Muscle of leg (tissue), 16 donors: ENCODE measurements at places on chromosomes 5 and 9. TPM values are rescaled to one million over a fixed set of nuclear protein-coding genes. Genes with fewer than 3 reads are reported as not detected.

The FKTN gene
- 21.1 TPM for polyA plus RNA-seq

The ASPN gene
- polyA plus RNA-seq, result 148 TPM

The PCDHGA8 gene
- polyA plus RNA-seq, result 0.68 TPM

- no peak for DNase-seq
Observed at GRCh38 chr9:123319541-123320339, 36.3 kb upstream of the CRB2 start.

GRCh38 chr9:109401169-109401989 lies 80.5 kb upstream of the EPB41L4B start:
- DNase-seq, result peak; percentile 15

DNA sequence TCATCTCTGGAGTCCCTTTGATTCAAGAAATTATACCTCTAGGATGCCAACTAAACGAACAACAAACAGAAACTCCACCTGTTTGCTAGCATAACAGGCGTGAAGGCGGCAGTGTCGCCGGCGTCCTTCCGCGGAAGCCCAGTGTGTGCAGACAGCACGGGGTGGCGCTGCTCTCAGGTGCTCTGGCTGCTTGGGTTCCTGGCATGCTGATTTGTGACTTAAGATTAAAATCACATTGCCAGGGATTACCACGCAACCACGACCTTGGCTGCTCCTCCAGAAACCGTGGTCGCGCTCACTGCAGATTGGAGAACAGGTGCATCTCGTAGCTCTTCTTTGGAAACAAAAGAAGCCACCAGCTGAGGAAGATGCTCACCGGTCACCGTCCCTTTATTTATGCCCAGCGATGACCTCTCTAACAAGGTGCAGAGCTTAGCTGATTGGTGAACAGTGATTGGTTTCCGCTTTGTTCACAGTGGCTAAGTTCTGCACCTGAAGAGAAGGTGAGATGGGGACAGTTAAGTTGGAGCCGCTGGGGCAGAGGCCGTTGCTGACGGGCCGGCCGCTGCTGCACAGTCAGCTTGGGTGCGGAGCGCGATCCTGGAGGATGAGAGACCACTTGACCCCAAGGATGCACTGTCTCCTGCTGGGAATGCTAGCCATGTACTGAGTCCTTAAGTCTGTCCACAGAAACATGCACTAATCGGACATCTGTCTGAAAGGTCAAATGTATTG lies 232.3 kb downstream of the FANCC start:
- DNase-seq, result no peak

GRCh38 chr5:145776886-145777285 lies 58.3 kb downstream of the PRELID2 start:
- peak; percentile 31 for DNase-seq

DNA sequence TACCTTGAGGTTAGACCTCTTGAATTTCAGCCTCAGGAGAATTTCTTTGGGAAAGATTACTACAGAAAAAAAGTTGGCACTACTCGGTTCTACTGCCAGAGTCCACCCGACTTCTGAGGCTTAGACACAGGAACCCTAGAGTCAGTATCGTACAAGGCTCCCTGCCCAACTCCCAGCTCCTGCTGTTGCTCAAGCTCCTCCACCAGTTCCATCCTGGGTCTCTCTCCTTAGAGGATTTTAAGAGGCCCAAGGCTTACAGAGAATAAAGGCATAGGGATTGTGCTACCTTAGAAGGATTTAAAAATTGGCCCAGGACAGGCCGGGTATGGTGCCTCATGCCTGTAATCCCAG lies 29.0 kb upstream of the SSBP2 start:
- DNase-seq, result no peak

DNA sequence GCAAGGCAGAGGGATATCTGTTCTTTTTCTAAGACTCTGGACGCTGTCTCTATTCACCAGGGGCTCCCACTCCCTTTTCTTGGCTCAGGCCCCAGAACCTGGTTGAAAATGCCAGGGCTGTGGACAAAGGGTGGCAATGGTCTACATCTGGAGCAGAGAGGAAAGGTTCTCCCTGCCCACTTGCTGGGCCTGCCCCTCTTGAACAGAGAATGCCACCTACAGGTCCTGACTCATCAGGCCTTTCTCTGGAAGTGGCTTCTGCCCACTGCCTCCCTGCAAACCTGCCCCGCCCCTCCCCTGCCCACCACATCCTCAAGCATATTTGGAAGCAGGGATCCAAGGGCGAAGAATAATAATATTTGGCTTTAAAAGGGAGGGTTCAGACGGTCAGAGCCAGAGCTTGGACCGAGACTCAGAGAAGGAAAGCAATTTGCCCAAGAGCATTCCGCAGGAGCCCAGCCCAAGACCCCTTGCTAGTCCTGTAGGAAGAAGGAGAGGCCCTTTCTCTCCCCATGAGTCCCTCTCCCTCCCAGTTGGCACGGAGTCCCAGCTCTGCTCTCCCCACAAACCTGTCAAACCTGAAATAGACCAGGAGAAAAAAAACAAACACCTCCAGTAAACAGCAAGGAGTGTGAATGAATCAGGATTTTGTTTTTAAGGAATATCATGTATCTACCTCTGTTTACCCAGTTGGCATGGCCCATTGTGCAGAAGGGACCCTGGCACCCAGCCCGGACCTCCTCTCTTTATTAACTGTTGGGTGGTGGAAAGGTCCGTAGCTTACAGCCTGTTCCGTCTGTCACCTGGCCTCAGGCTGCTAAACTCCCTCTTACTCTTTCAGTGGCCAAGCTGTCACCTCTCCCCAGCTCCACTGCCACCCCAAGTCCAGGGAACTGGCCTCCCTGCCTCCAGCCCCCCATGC lies 37.7 kb upstream of the STXBP1 start:
- DNase-seq, result no peak

DNA sequence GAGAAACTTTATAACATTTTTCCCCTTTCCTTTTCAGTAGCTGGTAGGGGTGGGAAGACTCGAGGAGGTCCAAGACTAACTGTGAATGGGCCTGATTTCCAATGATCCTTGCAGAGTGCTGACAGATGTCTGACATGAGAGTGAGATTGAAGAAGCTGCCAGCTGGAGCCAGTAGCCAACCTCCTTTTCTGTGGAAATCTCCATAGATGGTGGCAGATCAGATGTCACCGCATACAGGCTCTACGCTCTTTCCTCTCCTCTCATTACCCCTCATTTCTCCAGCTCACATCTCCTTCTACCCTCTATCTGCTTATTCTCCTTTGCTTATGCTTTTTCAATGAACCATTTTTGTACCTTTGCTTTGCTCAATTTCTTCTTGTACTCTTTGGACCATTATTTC lies 395.2 kb upstream of the TNC start:
- DNase-seq, result no peak

DNA sequence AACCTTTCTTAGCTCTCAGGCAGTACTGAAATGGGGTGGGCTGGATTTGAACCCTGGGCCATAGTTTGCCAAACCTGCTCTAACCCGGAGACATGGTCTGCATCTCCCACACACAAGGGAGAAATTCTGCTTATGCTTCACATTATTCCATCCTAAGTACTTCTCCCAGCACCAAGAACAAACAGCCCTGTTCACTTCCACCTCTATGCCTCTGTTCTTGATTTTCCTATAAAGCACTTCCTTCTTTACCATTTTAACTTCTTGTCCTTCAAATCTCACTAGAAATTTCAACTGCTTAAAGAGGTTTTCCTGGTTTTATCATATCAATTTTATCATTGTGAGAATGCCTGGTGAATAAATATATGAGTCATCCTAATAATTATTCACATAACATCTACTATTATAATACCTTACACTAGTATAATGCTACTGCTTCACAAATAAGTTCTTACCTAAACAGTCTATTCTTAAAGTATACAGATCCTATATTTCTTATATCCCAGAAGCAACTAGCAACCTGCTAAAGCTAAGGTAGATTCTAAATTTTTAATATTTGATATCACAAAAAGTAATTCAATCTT lies 12.7 kb downstream of the FEM1C start:
- no peak for DNase-seq

- DNase-seq, result peak; percentile 69
Observed at GRCh38 chr5:151174612-151175101, 17.1 kb upstream of the ANXA6 start.

DNA sequence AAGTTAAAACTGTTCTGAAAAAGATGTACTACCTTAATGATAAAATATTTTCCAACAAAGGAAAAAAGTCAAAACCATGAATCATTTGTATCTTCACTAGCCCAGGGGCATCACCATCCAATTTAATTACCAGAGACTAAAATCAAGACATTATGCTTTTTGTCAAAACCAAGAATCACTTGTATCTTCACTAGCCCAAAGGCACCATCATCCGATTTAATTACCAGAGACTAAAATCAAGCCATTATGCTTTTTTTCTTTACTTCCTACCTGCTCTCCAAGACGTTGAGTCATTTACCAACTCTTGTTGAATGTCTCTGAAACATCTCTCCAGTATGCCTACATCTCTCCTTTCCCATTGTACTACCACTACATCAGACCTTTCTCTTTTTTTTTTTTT lies 37.9 kb downstream of the FBXO38 start:
- DNase-seq, result no peak

DNA sequence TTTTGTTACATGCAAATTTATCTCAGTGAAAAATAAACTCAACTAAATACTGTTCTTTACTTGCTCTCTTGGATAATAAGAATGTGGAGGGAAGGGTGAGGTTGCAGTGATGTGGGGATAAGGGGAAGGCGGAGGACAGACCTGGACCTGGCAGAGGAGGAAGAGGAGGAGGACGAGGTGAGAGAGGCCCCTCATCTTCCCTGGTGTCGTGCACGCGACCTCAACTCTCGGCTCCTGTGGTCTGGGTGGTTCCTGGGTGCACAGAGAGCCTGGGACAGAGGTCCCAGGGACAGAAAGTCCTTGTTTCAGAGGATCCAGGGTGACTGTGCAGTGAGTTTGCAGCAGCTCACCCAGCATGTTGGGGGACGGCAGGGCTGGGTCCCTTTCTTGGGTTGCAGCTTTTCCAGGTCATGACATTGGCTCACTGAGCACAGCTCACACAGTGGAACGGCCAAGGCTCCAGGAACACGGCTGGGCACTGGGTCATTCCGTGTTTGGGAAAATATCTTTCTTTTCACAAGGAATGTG lies 37.7 kb upstream of the LPCAT1 start:
- DNase-seq, result no peak

- peak; percentile 35 for DNase-seq
Observed at GRCh38 chr9:114930056-114930812, at the start of gene TNFSF8. TNFSF8 (minus strand) TSS chr9:114930591; CDS start chr9:114930303, 288 bp downstream.

DNA sequence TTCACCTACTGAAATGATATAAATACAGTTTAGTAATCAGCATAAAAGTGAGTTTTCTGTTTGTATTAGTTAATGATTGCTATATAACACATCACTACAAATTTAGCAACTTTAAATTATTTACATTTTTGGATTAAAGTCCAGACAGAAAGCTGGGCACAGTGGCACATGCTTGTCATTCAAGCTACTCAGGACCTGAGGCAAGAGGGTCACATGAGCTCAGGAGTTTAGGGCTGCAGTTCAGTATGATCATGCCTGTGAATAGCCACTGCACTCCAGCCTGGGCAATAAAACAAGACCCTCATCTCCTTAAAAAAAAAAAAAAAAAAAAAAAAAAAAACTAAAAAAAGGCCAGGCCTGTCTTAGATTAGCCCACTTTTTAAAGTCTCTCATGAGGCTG lies 273.6 kb upstream of the CTNND2 start:
- DNase-seq, result no peak

- no peak for DNase-seq
Observed at GRCh38 chr5:91245074-91245452, 138.1 kb downstream of the ARRDC3 start.

DNA sequence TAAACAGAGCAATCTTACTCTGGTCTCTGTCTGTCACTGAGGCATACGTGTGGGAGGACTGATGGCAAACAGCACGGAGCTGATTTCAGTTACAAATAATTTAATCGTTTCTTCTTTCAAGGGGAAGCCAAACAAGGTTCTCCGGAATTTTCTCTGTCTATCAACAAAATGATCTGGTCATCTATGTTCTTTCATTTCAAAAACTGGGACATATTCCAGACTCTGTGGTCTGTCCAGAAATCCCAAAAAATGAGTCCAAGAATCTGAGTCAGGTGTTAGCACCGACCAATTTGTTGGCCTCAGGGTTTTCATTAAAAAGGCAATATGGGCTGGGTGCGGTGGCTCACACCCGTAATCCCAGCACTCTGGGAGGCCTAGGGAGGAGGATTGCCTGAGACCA lies 69.9 kb upstream of the ZNF608 start:
- DNase-seq, result no peak

DNA sequence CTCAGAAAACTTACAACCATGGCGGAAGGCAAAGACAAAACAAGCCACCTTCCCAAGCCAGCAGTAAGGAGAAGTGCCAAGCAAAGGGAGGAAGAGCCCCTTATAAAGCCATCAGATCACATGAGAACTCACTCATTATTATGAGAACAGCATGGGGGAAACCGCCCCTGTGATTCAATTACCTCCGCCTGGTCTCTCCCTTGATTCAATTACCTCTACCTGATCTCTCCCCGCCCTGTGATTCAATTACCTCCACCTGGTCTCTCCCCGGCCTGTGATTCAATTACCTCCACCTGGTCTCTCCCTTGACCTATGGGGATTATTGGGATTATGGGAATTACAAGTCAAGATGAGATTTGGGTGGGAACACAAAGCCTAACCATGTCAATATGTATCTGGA lies 467.3 kb upstream of the FTMT start:
- no peak for DNase-seq
